ENCODE measurements at places on chromosomes 1 and 21.
A peak's percentile ranks its signal among the peaks of the same experiment; 100 is the strongest.

GRCh38 chr1:84298328-84298683 lies 3.2 kb upstream of the SAMD13 start:
- peak; percentile 56 for DNase-seq

DNA sequence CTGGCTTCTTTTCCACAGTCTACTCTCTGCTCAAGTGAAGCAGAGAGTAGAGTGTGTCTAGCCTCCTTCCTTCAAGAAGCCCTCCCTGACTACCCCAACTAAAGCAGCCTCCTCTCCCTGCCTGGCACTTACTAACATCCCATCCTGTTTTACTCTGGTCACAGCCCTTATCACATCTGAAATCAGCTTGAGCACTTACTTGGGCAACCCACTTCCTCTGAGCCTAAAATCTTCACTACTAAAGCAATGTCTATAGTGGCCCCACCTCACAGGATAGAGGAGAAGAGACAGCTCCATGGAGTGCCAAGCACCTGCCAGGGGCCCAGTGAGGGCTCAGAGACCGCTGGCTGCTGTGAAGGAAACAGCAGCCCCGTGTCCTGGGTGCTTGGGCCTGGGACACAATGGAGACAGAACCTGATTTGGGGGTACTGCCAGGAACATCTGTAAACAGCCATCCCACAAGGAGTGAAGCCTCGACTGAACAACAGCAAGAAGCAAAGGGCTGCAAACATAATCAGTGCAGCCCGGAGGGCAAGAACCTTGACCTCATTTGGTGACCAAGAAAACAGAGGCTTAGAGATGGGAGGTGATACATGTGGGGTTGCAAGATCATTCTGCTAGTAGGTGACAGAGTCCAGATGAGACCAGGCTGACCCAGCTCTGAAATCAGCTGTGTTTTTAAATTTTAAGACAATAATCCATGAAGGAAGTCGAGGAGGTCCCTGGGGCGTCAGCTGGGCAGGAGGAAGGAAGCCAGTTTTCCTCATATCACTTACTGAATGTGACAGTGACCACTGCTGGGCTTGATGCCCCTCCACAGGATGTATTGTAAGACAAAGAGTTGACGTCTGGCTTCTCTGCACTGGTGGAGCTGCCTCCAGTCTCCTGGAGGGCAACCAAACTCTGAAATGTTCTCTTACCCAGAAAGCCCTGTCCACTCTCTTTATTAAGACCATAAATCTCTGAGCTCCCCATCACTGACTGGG lies 710.6 kb downstream of the MATN1 start:
- no peak for DNase-seq

DNA sequence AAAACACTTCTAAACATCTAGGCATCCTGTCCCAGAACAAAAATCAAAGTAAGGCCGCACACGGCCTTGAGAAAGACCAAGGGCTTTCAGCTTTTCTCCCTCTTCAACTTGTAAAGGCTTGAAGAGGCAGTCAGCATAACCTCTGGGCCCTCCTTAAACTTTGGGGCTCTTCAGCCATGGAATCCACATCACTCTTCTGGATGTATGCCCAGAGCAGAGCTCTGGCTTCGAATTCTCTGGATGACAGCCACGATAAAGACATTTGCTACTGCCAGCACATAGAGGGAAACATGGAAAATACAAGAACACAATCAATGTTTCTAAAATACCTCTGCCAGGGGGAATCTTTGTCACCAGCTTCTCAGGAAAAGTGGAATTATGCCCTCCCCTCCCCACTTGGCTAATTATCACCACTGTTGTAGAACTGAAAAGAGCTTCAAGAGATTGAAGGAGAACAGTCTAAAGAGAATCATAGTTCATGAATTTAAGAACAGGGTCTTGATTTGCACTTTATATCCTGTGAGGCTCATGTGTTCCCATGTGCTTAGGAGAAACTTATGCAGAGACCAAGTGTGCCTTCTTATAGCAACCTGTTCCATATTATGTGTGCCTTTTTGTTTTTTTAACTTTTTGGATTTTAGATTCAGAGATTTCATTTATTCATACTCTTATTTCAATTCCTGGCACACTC lies 39.0 kb upstream of the DPT start:
- no peak for DNase-seq

GRCh38 chr1:16461681-16462080 lies 21.2 kb downstream of the NECAP2 start:
- DNase-seq = no peak

- no peak for DNase-seq
Observed at GRCh38 chr1:236736761-236737160, 50.5 kb downstream of the ACTN2 start.

- DNase-seq = no peak
Observed at GRCh38 chr21:33124889-33125288, 54.9 kb downstream of the OLIG1 start.

GRCh38 chr21:17455451-17455850 lies 57.4 kb upstream of the CXADR start:
- DNase-seq = no peak

- DNase-seq = no peak
Observed at GRCh38 chr1:31524186-31524901, 52.0 kb upstream of the TINAGL1 start.
